AML-193 (cell line): ENCODE measurements at places on chromosomes 4 and X.

GRCh38 chr4:40475609-40476008 is 140.5 kb downstream of the CHRNA9 start:
- DNase-seq: no peak

DNA sequence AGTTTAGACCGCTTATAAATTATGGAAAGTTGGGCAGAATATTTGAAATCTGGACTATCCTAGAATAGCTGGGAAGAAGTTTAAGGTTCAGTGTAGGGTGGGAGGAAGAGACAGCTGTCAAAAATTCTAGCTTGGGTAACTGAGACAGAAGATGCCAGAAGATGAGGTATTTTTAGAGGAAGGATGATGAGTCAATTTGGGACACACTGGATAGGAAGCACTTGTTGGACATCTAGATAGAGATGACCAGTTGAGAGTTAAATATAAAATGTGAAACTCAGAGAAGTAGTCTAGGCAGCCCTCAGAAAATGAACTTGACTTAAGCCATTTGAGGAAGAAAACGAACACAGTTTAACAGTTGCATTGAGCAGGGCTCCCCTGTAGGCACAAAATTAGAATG is 137.9 kb upstream of the MAP9 start:
- no peak for DNase-seq

DNA sequence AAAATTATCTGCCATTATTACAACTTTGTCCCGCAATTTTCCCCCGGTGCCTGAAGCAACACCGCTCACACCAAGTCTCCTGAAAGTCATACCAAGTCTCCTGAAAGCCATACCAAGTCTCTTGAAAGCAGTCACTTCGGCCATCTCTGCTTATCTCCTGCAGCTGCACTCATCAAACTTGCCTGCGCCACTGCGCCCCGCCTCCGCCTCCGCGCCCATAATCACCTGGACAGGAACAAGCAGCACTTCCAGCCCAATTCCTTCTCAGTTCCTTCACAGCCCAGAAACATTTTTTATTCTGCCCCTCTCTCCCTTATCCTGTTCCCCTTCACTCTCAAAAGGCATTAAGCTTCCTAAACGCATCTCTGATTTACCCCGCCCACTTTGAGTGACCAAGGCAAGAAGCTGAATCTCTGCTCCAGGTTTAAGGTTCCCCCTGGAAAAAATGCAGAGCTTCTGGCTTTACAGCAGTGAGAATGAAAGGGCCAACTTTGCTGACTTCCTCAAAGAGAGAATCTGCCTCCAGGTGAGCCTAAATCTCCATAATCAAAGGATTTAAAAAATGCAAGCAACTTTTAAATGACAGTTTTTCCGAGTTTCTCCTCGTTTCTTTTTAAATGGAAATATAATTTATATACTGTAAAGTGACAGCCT is 7.7 kb downstream of the GPR50 start:
- DNase-seq: no peak

- DNase-seq: no peak
Observed at GRCh38 chrX:43940816-43941474, 32.2 kb downstream of the NDP start.

DNA sequence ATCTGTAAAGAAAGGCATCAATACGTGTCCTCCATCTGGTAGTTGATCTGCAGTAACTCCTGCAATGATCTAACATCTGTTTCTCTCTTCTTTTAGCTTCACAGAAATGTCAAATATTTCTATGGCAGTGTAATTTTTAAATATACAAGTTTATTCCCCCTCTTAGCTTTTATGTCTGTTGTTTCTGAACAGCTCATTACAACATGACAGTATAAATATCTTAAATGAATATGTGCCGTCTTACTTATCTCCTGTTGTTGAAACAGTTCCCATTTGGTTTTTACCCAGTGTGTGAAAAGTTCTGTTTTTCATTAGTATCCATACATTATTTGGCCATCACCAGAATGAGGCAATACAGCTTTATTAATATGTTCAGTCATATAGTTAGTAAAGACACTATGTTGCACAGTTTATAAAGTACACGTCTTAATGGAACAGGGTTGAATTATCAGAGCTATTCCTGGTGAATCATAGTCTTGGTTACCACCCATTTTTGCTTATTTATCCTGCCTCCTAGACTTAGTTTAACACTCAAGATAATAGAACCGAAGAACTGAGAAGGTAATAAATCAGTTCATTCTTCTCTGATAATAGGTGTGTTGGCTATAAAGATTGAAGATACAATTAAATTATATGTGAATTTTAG is 321.6 kb downstream of the TENM3 start:
- no peak for DNase-seq

- DNase-seq: no peak
Observed at GRCh38 chr4:112418092-112418491, 97.9 kb downstream of the NEUROG2 start.

DNA sequence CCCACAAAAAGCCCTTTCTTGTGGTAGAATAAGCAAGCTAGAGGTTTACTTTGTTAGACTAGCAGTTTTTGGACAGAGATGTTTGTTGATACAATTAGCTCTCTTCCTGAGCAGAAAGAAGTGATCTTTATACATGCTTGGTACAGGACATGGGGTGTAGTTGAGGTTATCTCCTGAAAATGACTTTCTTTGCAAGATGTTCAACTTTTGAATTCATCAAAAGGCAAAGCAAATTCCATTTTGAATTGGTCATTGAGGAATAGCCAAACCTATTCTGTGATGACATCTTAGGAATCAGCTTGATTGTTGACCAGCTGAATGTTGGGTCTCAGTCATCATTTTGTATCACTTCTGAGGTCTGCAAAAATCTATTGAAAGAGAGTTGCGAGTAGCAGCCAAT is 3.8 kb downstream of the CPE start:
- no peak for DNase-seq

GRCh38 chr4:75207902-75208301 is 275.0 kb downstream of the PARM1 start:
- DNase-seq: no peak

DNA sequence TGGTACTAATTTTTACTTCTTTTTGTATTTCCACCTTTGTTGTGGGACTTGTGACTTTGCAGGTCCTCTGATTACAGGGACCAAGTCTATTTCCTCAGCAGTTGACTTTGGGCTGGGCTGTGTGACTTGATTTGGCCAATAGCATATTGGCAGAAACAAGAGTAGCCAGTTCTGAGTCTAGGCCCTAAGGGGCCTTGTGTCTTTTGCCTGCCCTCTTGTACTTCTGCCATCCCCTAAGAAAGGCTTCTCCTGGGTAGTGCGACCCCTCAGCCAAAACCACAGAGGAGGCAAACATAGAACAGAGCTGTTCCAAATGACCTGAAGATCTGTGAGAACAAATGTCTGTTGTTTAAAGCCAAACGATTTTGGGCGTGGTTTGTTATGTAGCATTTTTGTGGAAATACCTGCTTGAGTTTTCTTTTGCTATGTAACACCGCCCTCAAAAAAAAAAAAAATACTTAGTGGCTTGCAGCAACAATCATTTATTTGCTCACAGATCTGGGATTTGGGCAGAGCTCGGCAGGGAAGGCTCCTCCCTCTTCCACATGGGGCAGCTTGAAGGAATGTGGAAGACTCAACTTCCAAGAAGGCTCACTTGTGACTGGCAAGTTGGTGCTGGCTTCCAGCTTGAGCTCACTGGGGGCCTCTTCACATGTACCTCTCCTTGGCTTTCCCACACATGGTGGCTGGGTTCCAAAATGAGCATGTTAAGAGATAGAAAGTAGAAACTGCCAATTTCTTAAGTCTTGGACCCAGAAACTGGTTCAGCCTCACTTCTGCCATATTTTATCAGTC is 423.0 kb upstream of the CNKSR2 start:
- no peak for DNase-seq
